Globus pallidus (tissue), 1 donor: ENCODE measurements at places on chromosomes 12 and 14.
A peak's percentile ranks its signal among the peaks of the same experiment; 100 is the strongest.

- no peak for DNase-seq
These were observed 184.8 kb downstream of the SPTSSA start for GRCh38 chr14:34277191-34277590.

DNA sequence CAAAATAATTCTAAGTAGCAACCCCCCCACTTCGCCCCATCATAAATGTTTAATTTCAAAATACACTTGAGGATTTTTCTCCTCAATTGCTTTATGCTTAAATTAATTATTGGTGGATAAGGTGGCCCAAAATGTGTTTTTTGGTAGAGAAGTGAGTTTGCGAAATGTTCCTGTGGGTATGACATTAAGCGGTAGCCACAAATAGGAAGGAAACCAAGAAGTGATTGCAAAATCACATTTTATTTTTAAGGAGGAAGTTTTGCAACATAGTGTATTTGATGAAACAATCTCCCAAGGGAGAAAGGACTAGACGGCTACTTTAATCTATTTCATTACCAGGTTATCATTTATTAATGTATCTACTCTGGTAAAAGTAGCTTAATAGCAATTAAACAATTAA lies 25.5 kb downstream of the SLC25A3 start:
- DNase-seq: peak; percentile 35

DNA sequence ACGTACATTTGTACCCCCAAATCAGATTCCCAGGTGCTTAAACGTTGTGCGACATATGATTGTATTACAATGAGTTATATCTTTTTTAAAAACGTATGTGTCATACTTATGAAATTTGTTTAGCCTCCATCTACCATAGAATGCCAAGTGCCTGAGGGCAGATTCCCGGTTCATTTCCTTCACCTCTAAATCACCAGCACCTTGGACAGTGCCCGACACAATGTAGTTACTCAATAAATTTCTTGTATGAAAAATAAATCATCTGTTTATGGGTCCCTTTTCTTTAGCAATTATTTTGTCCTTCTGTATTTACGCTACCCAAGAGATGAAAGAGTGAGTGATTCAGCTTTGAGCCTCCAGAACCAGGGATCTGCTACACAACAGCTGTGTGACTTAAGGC lies 157.4 kb downstream of the TBX5 start:
- DNase-seq: no peak

- DNase-seq: peak; percentile 23
These were observed 93.1 kb upstream of the EVL start for GRCh38 chr14:99971941-99972747.

- DNase-seq: no peak
These were observed 663 bp downstream of the PTGER2 start for GRCh38 chr14:52314595-52315354.

GRCh38 chr12:112664569-112664968 lies 127.0 kb upstream of the RPH3A start:
- DNase-seq: no peak

DNA sequence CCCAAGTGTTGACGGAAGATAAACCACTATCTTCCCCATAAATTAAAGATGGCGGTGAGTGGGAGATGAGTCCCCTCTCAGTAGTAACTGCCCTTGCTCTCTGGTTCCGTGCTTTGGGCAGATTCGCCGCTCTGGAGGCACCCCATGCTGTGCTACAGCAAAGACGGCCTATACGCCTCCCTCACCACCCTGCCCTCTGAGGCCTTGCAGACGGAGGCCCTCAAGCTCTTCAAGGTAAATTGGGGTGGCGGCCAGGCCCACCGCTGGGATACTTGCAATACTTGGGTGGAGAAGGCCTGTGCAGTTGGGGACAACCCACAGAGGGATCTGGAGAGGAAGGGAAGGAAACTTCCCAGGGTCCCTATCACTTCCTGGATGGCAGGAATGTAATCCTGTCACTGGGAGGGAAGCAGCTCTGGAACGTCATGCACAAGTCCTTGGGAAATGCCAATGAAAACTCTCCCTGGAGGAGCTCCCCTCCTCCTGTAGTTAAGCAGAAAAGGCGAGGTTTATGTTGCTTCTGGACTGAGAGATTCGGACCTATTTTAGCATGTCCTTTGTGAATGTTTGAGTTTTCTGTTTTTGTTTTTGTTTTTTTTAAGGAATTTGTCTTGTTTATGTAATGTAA lies 22.8 kb downstream of the PIGH start:
- no peak for DNase-seq

DNA sequence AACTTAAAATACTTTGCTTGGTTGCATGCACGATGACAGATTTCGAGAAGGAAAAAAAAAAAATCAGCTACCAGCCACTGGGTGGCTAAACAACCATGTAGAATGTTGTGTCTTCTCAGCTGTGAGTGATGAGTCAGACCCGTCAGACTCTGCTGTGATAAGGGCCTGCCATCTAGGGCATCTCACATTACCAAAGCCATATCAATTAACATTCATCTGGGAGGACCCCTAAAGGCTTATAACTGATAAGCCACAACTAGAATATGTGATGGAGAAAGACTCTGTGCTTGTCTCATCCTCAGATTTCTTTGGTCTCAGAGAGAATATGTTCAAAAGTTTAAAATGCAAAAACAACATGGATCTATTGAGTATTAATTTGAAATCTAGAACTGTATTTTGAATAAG lies 111.5 kb downstream of the PAX9 start:
- DNase-seq: no peak

DNA sequence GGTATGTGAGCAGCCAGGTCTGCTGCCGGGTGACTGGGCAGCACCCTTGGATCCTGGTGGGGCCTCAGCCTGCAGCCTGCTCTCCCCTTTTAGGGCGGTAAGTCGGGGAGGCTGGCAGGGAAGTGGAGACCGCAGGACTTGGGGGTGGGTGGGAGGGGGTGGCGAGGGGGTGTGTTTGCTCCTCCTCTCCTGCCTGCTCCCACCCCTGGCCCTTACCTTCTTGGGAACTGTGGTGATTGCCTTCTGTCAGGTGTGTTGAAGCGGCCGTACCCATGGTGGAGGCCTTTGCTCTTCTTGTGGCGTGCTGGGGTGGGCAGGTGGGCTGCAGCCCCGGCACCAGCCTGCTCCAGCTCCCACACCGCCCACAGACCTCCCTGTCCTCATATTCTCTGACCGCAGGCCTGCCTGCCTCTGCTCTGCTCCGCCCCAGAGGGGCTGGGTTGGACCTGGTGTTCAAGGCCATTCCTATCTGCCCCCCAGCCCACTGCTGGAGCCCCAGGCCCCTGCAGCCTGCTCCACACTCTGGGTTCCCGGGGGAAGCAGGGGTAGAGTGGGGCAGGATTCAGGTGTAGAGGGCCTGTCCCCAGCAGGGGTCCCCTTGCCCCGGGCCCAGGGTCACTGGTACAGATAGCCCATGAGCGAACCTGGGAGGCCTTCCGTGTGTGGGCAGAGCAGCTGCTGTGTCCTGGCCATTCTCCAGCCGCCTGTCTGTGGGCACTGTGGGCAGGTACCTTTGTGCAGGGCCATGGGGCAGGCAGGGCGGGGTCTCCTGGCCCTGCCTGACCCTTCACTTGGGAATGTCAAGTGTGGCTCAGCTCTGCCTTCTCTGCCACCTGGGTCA lies 5.2 kb downstream of the TEDC1 start:
- DNase-seq: no peak

DNA sequence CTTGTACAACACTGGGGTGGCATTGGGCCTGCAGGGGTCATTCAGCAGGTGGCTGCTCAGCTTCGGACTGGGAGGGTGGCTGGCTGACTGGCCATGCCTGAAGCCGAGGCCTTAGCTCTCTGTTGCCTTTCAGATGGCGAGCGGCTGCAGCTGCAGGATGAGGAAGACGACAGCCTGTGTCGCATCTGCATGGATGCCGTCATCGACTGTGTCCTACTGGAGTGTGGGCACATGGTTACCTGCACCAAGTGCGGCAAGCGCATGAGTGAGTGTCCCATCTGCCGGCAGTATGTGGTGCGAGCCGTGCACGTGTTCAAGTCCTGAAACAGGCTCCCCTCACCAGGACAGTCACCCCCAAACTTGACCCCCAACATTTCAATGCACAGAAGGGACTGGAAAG lies 23.3 kb downstream of the RNF34 start:
- peak; percentile 41 for DNase-seq

GRCh38 chr14:90986510-90986909 lies 73.9 kb downstream of the RPS6KA5 start:
- DNase-seq: no peak

DNA sequence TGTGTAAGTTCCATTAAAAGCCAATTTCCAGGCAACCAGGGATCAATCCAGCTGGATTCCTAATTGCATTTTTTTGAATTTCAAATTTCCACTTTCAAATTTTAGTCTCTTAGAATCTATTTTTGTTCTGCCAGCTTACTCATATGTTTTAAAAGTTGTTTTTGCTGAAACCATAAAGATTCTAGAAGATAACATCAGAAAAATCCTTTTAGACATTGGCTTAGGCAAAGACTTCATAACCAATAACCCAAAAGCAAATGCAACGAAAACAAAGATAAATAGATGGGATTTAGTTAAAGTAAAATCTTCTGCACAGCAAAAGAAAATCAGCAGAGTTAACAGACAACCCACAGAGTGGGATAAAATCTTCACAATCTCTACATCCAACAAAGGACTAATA lies 253.3 kb downstream of the AEBP2 start:
- no peak for DNase-seq

GRCh38 chr12:130412384-130412783 lies 74.7 kb downstream of the PIWIL1 start:
- no peak for DNase-seq

GRCh38 chr14:31678421-31679249 lies 117.4 kb downstream of the NUBPL start:
- DNase-seq: no peak

DNA sequence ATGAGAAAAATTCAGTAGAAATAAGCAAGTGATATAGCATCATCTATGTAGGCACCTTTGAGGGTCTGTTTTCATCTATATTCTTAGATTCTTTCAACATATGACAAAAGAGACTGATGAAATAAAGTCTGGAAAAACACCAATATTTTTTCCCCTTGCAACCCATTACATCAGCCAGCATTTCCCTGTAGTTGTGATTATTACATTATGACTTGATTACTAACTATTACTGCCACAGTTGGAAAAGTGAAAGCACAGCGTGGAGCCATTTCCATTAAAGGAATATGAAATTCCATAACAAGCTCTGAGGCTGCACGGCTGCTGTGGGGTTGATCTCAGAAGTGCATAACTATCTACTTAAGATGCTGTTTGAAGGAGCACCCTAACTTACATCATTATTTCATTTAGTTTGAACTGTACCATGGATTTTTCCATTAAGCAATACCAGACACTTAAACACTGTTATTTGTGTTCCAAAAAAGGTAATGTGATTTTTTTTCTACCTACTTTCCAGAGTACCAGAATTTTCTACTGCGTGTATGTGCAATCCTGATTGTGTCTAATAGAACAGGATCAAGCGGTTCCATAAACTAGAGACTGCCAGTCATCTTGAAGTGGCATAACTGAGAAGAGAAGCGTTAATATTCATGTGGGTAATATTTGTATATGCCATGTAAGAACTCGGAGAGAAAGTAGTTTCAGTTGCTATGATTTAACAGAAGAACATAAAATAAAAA lies 405.5 kb downstream of the MDGA2 start:
- DNase-seq: no peak

DNA sequence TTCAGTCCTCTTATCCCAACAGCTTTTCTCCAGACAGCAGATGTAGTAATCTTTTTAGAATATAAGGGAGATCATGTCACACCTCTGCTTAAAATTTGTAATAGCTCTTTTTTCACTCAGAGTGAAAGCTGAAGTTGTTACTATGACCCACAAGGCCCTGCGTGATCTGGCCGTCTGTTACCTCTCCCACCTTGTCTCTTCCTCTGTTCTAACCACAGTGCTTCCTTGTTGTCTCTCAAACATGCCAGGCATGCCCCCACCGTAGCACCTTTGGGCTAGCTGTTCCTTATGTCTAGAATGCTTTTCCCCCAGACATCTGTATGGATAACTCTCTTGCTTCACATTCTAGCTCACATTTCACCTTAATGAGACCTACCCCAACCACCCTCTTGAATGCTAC lies 6.5 kb downstream of the NECAP1 start:
- DNase-seq: no peak

- DNase-seq: peak; percentile 11
These were observed 127.7 kb downstream of the SNAPC1 start for GRCh38 chr14:61889914-61890351.

DNA sequence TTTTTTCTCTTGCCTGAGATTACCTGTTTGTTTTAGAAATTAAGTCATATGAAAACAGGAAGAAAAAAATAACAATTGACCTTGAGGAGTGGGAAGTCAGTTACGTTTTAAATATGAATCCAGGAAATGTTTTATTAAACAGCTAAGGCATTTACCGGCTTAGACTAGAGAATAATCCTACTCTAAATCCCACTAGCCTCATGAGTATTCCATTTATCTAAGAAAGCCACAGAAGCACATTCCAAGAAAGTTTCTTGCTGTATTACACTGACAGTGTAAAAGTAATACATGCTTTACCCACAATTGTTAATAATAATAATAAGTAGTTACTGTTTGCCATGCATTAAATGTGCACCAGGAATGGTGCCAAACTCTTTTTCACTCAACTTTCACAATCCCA lies 90.9 kb downstream of the BMP4 start:
- DNase-seq: no peak

DNA sequence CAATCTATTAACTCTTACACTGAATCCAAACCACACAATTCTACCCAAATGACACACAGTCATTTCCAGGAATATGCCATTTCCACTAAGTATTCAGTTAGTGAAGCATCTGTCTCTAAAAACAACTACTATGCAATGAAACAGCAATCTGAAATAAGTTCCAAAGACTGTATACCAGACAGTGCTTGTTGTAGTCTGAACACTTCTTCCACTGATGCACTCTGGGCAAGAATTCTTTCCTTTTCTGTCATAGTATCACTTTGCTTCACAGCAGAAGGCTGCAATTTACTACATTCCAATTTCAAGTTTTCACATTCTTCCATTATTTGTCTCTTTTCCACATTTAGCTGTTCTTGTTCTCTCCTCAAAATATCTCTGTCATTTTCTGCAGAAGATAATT lies 25.8 kb downstream of the TRIP11 start:
- DNase-seq: no peak

- no peak for DNase-seq
These were observed 142.6 kb downstream of the NPAS3 start for GRCh38 chr14:33081259-33081658.

GRCh38 chr14:92510972-92511371 lies 2.6 kb upstream of the RIN3 start:
- no peak for DNase-seq

DNA sequence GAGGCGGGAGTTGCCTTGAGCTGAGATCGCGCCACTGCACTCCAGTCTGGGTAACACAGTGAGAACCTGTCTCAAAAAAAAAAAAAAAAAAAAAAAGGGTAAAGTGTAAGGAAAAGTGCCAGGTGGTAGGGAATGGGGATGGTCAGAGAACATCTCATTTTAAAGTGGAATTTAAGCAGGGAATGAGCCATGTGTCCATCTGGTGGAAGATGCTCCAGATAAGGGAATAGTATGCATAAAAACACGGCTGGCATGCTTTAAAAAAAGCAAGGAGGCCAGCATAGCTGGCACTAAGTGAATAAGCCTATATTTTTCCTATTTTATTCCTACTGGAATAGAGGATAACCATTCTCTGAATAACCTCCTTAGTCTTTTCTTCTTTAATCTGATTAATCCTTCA lies 33.7 kb downstream of the FAM186A start:
- no peak for DNase-seq
